ENCODE measurements at places on chromosomes 1 and 21.

GRCh38 chr21:15061279-15061678 lies 3.5 kb downstream of the NRIP1 start:
- peak; percentile 35 for DNase-seq

- DNase-seq = peak; percentile 55
Observed at GRCh38 chr1:235329139-235329902, 951 bp downstream of the GGPS1 start.

- DNase-seq = no peak
Observed at GRCh38 chr1:8329439-8329838, 11.5 kb downstream of the SLC45A1 start.

DNA sequence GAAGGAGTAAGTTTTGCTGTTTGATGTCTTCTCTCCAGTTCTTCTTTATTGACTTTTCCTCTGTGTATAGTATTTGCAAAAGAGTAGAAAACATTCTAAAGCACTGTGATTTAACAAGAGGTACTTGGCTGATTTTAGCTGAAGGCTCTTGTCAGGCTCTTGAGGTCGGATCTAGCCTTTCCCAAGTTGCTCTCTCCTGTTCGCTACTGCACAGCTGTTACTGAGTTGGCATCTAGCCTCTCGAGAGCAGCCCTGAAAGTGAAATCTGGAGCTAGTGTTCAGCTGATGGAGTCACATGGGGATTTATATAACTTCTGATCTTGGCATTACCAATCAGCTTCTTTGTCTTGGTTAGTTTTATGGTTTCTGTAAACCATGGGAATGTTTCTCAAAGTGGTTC lies 193.1 kb downstream of the RYR2 start:
- DNase-seq = no peak

GRCh38 chr1:39305555-39305954 lies 101.1 kb downstream of the MACF1 start:
- DNase-seq = no peak
